ENCODE measurements at places on chromosomes 2 and 18. TPM values are rescaled to one million over a fixed set of nuclear protein-coding genes. Genes with fewer than 3 reads are reported as not detected.
A peak's percentile ranks its signal among the peaks of the same experiment; 100 is the strongest.

GRCh38 chr2:26336719-26337118, 9.2 kb upstream of the SELENOI start:
- no peak for DNase-seq

DNA sequence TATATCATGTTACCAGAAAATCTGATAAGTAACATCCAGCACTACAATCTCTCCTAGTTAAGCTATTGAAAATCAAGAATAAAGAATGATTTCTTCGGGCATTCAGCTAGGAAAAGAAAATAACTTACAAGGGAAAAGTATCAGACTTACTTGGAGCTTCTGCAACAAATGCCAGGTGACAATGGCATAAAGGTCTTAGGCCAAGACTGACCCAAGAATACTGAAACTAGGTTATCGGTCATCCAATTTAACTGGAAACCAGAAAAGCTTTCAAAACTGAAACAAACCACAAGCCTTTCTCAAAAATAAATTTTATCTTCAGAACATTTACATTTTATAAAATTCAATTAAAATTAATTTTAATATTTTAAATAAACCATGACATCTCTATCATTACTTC, 214.0 kb upstream of the CCDC68 start:
- DNase-seq, result no peak

- no peak for DNase-seq
Observed at GRCh38 chr2:3298191-3298590, 79.4 kb downstream of the EIPR1 start.

DNA sequence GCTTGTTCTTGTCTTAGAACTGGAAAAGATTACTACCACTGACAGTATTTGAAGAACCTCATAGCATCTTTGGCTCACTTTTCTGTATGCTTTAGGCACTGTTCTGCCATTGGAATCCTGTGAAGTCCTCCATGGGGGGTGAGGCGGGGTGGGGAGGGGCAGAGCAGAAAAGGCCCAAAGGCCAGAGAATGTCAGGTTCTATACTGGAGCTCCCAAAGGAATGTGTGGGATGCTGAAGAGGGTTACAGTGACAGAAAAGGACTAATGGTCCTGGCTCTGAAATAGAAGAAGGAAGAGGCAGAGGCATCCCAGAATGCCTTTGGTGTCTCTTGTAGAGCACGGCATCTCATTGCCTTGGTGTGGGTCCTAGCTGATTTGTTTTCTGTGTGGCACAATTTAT, 141.9 kb downstream of the HAUS1 start:
- no peak for DNase-seq

DNA sequence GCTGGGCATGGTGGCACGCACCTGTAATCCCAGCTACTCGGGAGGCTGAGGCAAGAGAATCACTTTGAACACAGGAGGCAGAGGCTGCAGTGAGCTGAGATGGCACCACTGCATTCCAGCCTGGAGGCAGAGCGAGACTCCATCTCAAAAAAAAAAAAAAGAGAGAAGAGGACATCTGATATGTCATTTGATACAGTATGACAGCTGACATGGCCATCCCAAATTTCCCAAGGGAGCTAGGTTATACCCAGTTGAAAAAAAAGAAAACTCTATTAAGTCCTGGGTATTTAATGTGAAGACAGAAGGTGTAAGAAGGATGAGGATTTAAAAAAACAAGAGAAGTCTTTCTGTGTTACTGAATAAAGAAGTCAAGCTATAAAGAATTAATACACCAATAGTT, 23.3 kb downstream of the CLASP1 start:
- DNase-seq, result no peak

DNA sequence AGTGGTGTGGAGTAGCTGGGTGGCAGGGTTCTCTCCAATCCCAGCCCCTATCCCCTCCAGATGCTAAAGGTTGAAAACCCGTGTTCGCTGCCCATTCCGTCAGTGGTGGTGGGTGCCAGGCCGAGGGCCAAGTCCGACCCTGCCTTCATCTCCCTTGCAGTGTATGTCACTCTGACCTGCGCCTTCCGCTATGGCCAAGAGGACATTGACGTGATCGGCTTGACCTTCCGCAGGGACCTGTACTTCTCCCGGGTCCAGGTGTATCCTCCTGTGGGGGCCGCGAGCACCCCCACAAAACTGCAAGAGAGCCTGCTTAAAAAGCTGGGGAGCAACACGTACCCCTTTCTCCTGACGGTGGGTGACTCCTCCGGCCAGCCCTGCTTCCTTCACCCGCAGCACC, 12.9 kb downstream of the SAG start:
- no peak for DNase-seq

GRCh38 chr2:232954691-232955090, 58.4 kb downstream of the NGEF start:
- DNase-seq, result no peak

- no peak for DNase-seq
Observed at GRCh38 chr2:10499275-10499907, 51.3 kb upstream of the ODC1 start.

GRCh38 chr2:102240640-102241370, 54.0 kb downstream of the IL1RL2 start:
- peak; percentile 98 for DNase-seq

- DNase-seq, result no peak
Observed at GRCh38 chr2:60386436-60386835, 167.0 kb downstream of the BCL11A start.

- no peak for DNase-seq
Observed at GRCh38 chr2:69589973-69590652, 53.4 kb downstream of the AAK1 start.

- DNase-seq, result no peak
Observed at GRCh38 chr2:88190808-88191721, 20.9 kb downstream of the THNSL2 start.

DNA sequence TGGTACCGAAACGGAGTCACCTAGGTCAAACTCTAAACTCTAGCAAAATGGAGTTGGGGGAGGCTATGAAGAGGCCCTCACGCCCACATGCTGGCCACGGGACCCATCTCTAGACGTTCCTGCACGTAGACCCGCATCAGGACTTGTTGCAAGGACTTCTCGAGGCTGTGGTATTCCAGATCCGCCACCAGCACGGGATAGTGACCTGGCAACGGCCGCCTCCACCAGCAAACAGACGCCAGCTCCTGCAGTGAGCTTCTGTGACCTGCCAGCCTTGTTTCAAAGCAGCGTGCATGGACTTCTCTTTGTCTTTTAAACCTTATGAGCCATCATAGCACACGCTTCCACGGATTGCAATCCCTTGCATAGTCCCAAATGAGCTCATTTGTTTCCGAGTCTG, 40.3 kb upstream of the RALBP1 start:
- no peak for DNase-seq

DNA sequence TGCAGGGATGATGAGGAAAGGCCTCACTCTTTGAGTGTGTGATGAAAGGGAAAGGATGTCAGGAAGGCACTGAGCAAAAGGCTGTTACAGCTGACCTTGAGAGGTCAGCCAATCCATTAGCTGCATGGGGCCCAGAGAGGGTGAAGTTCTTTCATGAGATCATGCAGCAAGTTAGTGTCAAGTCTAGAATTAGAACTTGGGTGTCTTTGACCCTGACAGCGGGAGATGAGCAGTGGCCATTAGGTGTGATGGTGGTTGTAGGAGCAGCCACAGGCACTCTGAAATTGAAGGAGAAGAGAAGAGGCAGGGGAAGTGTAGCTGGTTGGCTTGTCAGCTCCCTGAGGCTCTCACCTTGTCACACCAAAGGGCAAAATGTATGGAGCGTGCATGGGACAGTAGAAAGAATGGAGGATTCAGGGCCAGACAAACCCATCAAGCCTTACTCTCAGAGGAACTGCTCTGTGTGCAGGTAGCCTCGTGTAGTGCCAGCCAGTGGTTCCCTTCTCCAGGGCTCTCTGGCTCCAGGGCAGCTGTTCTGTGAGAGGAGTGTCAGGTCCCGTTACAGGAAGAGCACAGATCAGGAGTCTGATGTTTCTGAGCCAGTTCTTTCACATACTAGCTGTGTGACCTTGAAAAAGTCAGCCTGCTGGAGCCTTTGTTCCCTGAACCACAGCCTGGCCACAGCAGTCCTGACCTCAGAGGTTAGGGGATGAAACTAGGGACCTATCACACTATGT, 35.9 kb downstream of the MAP4K4 start:
- DNase-seq, result no peak

The PROM2 gene
- polyA plus RNA-seq, result 12.6 TPM

The SUCLG1 gene
- 108 TPM for polyA plus RNA-seq

The TUBB8B gene
- 0.36 TPM for polyA plus RNA-seq

The SLC39A6 gene
- 49.7 TPM for polyA plus RNA-seq

Data from left lung (tissue), 14 donors.